ENCODE measurements at places on chromosomes 3 and 15.
A peak's percentile ranks its signal among the peaks of the same experiment; 100 is the strongest.

DNA sequence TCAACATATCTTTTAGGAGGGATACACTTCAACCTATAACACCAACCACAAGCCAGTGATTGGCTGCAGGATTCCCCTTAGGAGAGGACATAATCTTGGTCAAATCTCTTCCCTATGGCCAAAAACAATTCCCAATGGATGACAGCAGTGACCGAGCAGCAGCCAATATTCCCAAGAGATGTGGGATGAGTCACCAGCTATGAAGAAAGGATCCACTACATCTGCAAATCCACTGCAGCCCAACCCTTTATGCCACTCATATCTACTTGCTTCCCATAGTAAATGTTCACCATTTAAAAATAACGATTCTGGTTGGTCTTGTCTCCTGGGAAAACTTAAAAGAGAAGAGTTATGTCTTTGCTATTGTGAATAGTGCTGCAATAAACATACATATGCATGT is 4.5 kb upstream of the IQCF5 start:
- no peak for DNase-seq

DNA sequence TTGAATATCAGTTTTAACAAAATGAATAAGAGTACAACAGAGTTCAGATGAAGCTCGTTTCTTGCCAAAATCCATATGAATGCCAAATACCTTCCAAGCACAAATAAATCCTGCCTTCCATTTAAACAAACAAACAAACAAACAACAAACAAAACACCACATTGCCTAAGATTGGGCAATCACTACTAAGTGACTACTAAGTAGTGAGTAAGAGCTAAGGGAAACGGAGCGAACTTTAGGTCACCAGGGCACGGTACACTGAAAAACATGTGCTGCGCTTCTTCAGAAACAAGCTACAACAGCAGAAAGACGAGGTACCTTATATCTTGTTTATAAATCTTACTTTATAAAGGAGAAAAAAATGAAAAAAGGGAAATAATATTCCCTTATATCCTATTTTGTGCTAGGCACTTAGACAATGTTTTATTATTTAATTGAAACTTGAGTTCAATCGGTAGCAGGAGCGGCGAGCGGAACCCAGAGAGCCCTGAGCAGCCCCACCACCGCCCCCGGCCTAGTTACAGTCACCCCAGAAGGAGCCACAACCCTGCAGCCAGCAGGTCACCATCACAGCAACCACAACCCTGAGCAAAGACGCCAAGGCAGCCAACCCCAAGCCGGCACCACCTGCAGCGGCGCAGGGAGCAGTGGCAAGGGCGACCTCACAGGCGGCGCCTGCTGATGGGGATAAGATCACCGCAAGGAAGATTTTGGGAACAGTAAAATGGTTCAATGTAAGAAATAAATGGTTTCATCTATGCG is 216.9 kb downstream of the ZBTB20 start:
- no peak for DNase-seq

DNA sequence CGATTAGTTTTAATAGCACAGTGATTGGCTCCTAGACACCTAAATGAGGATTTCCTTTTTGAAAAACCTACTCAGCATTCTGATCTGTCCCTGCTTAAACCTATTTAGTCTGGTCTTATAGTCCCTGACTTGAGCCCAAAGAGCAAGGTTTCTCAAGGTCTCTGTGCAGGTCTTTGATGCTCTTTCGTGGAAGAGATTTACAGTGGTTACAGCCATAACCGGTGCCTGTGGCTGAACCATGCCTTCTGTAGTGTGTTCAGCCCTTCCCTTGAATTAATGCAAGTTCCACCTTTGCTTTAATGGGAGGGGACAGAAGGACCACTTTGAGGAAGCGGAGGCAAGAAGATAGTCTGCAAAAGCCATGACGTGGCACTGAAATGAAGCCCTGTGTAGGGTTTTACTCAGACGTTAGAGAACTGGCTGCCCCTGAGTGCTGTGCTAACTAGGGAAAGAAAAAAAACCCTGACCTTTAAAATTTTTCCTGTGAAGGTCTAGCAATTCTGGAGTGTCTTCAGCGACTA is 43.0 kb downstream of the ZBTB38 start:
- peak; percentile 34 for DNase-seq

- no peak for DNase-seq
Measured at GRCh38 chr3:171262431-171262830, 197.8 kb downstream of the TNIK start.

GRCh38 chr15:84603630-84604379 is 3.0 kb downstream of the ZSCAN2 start:
- no peak for DNase-seq

DNA sequence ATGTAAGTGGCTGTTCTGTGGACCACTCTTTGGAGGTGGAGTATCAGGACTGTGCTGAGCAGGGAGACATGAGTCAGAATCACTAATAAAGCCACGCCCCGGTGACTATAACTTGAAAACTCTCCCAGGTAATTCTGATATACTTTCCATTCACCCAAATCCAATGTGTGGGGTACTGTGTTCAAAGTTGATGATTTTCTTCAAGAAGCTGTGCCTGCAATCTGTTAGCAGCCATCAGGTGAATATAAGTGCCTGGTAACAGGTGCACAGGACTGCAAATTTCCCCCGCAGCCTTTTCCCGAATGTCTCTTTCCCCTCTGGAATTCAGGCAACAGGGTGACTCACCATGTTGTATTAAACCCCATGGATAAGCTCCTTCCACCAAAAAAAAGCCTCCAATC is 17.0 kb downstream of the MAGI1 start:
- DNase-seq, result no peak

GRCh38 chr15:31021067-31021665 is 29.7 kb upstream of the MTMR10 start:
- no peak for DNase-seq
